ENCODE measurements at places on chromosomes 3 and 15. TPM values are rescaled to one million over a fixed set of nuclear protein-coding genes. Genes with fewer than 3 reads are reported as not detected.

- DNase-seq: no peak
These were observed 395.3 kb downstream of the VGLL3 start for GRCh38 chr3:86595696-86596095.

DNA sequence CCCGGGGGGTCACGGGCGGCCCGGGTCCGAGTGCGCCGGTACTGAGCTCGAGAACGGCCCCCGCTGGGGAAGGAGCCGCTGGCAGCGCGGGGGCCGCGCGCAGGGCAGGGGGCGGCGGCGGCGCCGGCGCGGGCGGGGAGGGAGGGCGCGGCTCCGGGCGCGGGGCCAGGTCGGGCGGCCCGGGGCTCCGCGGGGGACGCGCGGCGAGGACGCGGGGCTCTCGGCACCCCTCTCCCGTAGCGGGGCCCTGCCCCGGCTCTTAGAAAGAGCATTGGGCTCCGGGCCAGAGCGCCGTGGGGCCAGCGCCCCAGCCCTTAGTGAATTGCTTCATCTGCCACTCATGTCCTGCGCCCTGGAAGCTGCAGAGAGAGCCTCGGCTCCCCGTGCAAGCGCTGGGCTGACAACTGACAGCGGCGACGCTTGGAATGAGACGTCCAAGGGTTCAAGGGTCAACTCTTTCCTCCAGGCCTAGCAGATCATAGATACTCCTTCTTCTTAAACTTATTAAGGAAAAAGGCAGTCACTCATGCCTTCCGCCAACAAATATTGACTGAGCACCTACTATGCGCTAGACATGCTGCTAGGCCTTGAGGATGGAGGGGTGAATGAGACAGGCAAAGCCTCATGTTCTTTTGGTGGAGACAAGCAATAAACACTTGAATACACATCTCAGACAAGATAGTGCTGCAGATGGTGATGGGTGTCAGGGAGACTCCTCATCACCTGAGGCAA, 140.8 kb downstream of the SMAD6 start:
- no peak for DNase-seq

- no peak for DNase-seq
These were observed 88.0 kb downstream of the PEX5L start for GRCh38 chr3:179948740-179949139.

The STRIT1 gene
- total RNA-seq: not detected

The CAMP gene
- total RNA-seq: not detected

- no peak for DNase-seq
These were observed 44.7 kb upstream of the NR2F2 start for GRCh38 chr15:96285729-96286254.

DNA sequence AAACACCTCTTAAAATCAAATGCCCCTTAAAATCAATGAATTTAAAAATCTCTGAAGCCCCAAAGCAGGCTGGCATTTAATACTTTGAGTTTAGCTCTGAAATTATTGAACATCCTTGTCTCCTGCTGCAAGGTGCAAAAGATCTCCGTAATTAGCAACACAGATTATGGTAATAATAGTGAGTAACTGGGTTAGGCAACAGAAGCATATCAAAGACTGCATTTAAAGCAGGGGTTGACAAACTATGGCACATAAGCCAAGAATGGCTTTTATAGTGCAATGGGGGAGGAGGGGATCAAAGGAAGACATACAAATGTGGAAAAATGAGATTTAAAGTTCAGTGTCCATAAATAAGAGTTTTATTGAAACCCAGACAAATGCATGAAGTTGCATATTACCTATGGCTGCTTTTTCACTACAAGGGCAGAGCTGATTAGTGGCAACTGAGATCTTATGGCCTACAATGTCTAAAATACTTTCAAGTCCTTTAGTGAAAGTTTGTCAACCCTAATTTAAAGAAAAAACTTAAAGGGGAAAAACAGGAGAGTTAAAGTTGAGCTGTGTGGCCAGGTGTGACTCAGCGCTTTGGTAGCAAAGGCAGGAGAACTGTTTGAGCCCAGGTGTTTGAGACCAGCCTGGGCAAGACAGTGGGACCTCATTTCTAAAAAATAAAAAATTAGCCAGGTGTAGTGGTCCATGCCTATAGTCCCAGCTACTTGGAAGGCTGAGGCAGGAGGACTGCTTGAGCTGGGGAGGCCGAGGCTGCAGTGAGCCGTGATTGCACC, 157.6 kb downstream of the TBL1XR1 start:
- DNase-seq: no peak

DNA sequence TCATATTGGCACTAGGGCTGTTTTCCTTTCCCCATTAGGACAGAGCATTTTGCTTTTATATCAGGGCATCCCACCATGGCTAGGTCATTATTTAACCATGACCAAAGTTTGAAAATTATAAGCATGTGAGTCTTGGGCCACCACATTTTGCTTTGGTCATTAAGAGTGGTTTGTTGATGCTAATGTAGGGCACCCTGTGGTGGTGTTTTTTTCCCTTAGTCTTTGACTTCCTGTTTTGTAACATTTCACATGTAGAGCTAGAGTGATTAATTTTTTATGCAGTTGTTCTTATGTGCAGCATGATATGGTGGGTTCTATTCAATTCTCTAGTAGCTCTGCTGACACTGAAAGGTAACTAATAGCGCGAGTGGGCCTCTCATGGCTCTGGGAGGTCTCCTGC, 249.6 kb upstream of the ROBO1 start:
- DNase-seq: no peak

The SLC51A gene
- not detected for total RNA-seq

DNA sequence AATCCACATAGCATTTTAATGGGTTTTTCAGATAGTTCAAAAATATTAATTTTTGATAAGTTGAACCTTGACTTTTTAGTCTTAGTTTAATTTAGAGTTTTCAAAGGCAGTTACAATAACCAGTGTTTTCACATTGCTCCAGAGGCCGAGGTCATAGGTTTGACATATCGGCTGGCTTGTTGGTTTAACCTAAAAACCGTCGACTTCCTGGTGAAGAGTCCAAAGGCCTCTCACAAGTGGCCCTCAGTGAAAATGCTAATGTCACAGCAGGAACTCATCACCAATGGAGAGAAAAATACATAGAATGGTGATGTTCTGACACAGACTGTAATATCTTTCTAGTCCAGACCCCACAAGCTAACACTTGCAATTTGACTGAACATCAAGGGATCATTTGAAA, 642.3 kb downstream of the PLOD2 start:
- DNase-seq: no peak

The FGD5 gene
- total RNA-seq: 72.1 TPM

DNA sequence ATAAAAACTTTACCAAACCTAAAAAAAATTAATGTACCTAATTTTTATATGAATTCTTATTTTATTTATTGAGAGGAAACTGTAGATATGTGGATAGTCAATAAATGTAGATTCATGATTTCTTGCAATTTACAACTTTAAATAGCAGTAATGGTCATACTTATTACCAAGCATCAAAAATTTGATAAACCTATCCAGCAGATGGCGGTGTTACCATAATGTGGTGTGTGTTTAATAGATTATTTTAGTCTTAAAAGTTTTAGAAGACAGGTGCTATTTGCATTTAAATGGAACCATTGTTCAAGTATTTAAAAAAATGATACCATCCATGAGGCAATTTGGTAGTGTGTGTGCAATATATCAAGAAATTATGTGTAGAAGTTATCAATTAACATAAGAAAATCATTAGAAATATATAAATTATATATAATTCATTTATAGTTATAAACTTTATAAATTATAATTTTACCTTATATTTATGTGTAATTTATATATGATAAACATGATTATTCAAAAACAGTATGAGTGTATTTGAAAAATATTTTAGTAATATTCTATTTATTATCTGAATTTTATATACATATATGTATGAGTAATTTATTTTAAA, 176.0 kb upstream of the BCHE start:
- peak; percentile 23 for DNase-seq

DNA sequence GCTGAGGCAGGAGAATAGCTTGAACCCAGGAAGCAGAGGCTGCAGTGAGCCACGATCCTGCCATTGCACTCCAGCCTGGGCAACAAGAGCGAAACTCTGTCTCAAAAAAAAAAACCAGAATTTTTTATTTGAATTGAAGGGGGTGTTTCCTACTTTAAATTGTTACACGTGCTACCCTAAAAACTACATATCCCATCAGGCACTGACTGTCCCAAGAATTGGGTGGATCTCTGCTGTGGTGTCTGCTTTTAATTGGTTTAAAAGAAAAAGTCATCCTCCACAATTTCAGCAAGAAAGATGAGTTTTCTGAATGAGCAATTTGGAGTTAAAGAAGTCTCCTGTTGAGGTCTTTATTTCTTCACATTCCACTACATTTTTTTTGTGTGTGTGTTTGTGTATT, 2.1 kb downstream of the PDIA3 start:
- DNase-seq: no peak

GRCh38 chr3:123031051-123031450, 3.5 kb upstream of the SEMA5B start:
- DNase-seq: no peak
